ENCODE measurements at places on chromosomes 6 and 20.

GRCh38 chr6:144619966-144620365 is 334.8 kb downstream of the UTRN start:
- DNase-seq = no peak

GRCh38 chr6:76609160-76609559 is 536.7 kb upstream of the IMPG1 start:
- DNase-seq = no peak

GRCh38 chr6:106477146-106477545 is 116.6 kb downstream of the CRYBG1 start:
- no peak for DNase-seq

- DNase-seq = no peak
Observed at GRCh38 chr6:47603995-47604394, 94.4 kb upstream of the ADGRF4 start.

DNA sequence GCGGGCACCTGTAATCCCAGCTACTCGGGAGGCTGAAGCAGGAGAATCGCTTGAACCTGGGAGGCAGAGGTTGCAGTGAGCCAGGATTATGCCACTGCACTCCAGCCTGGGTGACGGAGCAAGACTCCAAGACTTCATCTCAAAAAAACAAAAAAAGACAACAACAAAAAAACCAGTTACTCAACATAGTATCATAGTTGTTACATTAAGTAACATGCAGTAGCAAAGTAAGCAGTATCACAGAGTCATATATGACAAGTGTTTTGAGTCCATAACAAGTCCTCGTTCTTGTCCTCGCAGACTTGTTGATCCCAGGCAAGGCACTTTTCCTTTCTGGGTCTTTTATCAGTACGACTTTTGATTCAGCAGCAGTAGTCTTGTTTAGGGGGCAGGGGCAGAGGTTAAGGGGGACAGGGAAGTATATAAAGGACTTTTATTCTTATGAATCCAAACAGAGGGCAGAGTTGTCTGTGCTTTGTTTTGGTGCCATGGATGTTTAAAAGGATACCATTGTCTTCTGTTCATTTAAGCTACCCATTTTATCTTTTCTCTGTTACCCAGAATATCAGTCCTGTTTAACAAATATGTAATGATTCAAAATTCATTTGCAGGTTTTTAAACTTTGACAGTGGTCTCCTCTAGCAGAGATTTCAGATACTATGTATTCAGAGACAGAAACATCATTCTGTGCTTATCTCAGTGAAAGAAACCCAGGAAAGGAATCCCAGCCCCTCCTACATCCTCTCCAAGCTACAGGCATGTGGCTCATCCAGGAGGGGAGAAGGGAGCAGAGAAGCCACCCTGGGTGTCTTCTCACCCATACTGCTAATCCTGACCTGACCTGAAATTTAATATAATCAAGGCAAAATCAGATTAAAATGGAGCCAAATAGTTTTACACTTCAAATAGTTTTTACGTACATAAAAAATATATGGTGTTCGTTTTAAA is 137.9 kb upstream of the EDN1 start:
- DNase-seq = no peak

GRCh38 chr6:67129780-67130179 is 1422.8 kb upstream of the EYS start:
- DNase-seq = no peak

GRCh38 chr6:7148100-7148822 is 40.5 kb downstream of the RREB1 start:
- no peak for DNase-seq

DNA sequence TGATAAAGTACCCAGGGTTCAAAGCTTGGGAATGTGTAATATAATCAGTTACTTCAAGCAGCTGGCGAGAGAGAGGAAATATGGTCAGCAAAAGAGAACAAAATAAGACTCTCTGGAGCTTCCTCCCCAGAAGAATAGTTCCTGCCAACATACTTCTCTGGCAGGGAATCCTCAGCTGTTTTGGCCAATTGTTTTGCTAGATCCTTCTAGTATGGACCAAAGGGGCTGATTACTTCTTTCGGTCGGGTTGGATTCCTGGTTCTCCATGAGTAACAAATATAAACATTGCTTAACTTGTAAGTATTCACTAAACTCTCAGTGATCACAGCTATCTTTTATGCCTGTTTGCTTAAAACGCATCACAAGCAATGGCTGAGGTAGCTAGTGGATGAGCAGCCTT is 31.4 kb upstream of the FBXO9 start:
- DNase-seq = no peak

DNA sequence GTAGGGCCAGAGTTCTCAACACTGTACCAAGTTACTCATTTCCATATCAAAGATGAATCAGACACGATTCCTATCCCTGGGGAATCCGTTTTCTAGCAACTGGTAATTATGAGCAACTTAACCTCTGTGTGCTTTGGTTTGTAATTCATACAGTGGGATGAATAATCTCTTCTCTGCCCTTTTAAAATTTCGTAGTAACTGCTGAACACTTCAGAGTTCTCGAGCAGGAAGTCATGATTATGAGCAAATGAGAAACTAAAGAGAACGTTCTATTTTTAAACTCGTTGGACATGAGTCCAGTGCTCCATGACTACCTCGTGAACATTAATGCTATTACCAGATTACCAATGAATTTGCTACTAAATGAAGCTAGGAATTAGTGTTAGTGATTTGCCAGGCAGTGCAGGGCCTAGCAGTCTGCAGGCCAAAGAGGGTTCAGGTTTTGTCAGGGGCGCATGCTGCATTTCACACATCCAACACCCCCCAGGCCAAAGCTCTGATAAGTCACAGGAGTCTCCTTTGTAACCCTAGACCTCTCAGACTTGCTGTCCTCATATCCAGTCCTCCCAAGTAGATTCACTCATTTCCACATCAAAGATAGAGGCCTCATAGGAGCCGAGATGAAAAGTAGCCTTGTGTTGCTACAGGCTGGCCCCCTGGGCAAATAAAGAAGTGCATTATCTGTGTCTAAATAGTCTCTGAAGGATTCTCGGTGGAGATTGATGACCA is 45.8 kb upstream of the VSTM2L start:
- no peak for DNase-seq
